ENCODE measurements at places on chromosomes 1 and 21. TPM values are rescaled to one million over a fixed set of nuclear protein-coding genes. Genes with fewer than 3 reads are reported as not detected.

DNA sequence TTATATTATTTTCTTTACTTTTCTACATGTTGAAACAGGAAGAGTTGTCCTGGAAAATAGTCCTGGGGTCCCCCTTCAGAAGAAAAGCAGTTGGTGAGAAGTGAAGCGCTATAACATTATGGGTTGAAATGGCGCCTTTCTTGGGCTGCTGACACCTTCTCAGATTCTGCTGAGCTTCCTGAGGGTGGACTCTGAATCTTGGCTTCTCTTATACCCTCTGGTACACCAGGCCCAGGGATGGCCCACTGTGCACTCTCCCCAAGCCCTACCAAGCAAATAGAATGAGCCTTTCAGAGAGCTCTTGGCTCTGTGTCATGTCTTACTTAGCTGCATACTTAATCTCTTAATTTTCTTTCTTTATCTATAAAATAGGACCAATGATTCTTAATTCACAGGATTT is 42.3 kb downstream of the CD247 start:
- no peak overlapping the region for H3K27ac ChIP-seq
- H3K4me3 ChIP-seq = no peak overlapping the region
- no peaks in the 10 kb centered on the region for H3K36me3 ChIP-seq
- peaks cover 99% of the 10 kb centered on the region for H3K4me1 ChIP-seq
- no peak for DNase-seq
- H3K27me3 ChIP-seq = no peaks in the 10 kb centered on the region

GRCh38 chr1:10085076-10085475 is 52.3 kb downstream of the UBE4B start:
- H3K4me3 ChIP-seq = no peak overlapping the region
- H3K4me1 ChIP-seq = no peaks in the 10 kb centered on the region
- H3K27ac ChIP-seq = no peak overlapping the region
- DNase-seq = no peak

- H3K27me3 ChIP-seq = no peaks in the 10 kb centered on the region
- DNase-seq = no peak
- no peak overlapping the region for H3K27ac ChIP-seq
- H3K4me3 ChIP-seq = no peak overlapping the region
- no peaks in the 10 kb centered on the region for H3K36me3 ChIP-seq
- H3K4me1 ChIP-seq = no peaks in the 10 kb centered on the region
Observed at GRCh38 chr1:104807590-104807989, 1057.9 kb downstream of the AMY1C start.

- peaks cover 32% of the 10 kb centered on the region for H3K4me1 ChIP-seq
- no peak for DNase-seq
- H3K27me3 ChIP-seq = no peaks in the 10 kb centered on the region
- H3K27ac ChIP-seq = peak overlapping the region; percentile 94
- H3K36me3 ChIP-seq = peaks cover 19% of the 10 kb centered on the region
Observed at GRCh38 chr21:39347537-39347936, 1.4 kb downstream of the HMGN1 start.

GRCh38 chr1:83857103-83857502 is 141.8 kb downstream of the TTLL7 start:
- DNase-seq = no peak
- no peaks in the 10 kb centered on the region for H3K36me3 ChIP-seq
- H3K27me3 ChIP-seq = no peaks in the 10 kb centered on the region
- no peak overlapping the region for H3K4me3 ChIP-seq

DNA sequence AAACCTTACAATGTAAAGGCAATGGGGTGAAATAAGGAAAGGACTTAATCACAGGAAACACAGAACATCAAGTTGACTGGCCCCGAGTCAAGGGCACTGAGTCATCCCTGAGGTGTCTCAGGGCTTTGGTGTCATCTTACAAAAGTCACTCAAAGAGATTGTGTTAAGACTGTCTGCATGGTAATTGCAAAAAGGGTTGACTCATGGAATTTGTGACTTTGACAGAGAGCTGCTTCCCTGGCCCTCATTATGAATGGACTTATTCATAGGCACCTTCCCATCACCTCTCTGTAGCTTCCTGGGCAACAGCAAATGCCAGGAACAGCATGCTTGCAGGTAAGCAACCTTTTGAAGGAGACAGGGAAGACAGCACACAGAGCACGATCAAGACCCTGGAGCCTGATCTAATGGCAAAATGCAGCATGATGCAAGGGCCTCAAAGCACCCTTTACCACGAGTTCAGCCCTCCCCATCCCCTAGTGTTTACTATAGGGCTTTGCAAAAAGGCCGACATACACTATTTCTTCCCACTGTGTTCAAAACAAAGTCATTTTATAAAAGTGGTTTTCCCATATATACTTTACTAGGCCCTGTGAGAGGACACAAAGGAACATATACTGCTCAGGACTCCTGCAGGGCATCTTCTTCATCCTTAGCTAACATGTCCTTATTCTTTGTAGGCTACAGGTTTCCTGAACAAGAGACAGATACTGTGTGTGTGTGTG is 17.1 kb downstream of the ZP4 start:
- H3K27me3 ChIP-seq = no peaks in the 10 kb centered on the region
- no peak overlapping the region for H3K4me3 ChIP-seq
- no peaks in the 10 kb centered on the region for H3K4me1 ChIP-seq
- no peaks in the 10 kb centered on the region for H3K36me3 ChIP-seq

DNA sequence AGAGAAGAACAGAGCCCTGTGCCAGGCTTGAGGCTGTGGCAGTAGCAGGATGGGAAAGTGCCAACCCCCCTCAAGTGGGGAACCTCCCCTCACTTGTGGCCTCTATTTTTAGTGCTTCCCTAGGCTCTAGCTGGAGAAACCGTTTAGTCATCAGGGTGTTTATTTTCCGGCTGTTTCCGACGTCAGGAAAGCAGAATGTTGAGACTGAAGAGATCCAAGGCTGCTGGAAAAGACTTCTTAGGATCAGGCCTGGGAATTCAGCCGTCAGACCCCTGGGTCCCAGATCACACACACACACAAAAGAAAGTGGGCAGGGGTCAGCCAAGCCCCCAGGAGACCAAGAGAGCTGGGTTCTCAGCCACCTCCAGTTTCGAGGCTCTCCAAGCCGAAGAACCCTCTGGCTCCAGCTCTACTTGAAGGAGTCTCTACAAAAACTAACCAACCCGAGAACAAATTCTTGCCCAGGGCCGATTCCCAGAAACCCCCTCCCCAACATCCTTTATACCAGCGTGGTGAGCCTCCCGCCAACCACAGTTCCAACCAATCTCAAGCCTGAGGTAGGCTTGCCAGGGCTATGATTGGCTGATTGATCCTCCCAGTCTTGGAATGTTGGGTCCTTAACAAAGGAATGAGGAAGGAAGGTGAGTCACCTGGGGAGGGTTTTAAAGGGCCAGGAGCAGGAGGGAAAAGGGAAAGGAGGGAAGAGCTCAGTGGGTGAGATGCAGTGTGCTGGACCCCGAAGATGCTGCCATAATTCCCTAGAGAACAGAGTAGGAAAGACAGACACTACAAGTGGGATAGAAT is 2.5 kb upstream of the MEF2D start:
- peaks cover 69% of the 10 kb centered on the region for H3K4me1 ChIP-seq
- no peaks in the 10 kb centered on the region for H3K36me3 ChIP-seq
- no peaks in the 10 kb centered on the region for H3K27me3 ChIP-seq
- peak overlapping the region; percentile 95 for H3K27ac ChIP-seq

- H3K36me3 ChIP-seq = no peaks in the 10 kb centered on the region
- H3K27ac ChIP-seq = no peak within 1 kb of the TSS
- no peak within 1 kb of the TSS for H3K4me3 ChIP-seq
- peaks cover 51% of the 10 kb centered on the region for H3K27me3 ChIP-seq
- no peaks in the 10 kb centered on the region for H3K4me1 ChIP-seq
- no peak for DNase-seq
Observed at GRCh38 chr1:18630511-18631495, at the start of gene PAX7. PAX7 (plus strand) TSS chr1:18630846; CDS start chr1:18631604, 758 bp downstream.

- no peak for DNase-seq
- H3K36me3 ChIP-seq = peaks cover 17% of the 10 kb centered on the region
- peaks cover 26% of the 10 kb centered on the region for H3K4me1 ChIP-seq
- H3K27me3 ChIP-seq = no peaks in the 10 kb centered on the region
- no peak overlapping the region for H3K27ac ChIP-seq
Observed at GRCh38 chr1:46196609-46197008, 1.6 kb downstream of the POMGNT1 start.

DNA sequence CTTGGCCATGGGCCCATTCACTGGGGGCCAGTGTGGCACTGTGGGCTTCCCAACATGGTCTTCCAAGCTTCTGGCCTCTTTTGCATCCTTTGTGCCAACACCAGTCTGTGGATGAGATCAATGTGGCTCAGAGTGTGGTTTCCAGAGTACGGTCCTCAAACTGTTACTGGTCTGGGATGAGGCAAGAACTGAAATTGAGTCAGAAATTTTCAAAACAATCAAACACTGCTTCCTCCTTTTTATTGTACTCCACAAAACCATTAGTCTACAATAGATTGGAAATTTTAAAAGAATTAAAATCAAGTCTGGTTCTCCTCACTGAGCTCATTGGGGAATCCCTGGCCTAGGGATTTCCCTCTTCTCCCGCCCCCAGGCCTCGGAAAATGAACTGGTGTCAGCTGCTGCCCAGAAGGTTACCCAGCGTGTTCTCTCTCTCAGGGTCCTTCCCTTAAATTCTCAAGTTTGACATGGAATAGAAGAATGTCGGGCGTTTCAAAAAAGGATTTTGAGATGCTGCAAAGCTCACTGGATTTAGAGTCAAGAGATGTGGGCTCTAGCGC is 222.0 kb downstream of the SDCCAG8 start:
- peaks cover 12% of the 10 kb centered on the region for H3K4me1 ChIP-seq
- no peak overlapping the region for H3K27ac ChIP-seq
- H3K27me3 ChIP-seq = no peaks in the 10 kb centered on the region
- no peak overlapping the region for H3K4me3 ChIP-seq
- H3K36me3 ChIP-seq = no peaks in the 10 kb centered on the region

DNA sequence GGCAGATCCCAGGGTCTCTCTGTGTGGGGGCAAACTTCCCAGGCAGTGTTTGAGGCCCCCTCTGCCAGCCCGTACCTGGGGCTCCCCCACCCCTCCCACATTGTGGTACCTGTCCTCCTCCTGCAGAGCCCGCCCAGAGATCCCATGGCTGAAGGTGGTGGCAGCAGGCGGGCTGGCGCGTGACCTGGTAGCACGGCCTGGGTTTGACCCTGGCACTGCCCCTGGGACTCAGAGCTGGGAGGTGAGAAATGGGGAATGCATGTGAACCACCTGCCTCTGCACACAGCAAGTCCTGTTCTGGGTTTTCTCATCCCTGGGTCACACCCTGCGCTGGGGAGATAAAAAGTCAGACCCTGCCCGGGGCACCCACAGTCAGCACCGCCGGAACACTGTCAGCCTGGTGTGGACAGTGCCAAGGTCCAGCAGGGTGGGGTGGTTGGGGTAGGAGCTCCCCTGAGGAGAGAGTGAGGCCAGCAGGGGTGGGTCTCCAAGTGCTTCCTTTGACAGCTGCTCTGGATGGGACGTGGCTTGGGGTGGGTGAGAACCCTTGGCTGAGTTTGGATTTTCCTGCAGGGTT is 11.8 kb downstream of the AGRN start:
- no peak for DNase-seq
- H3K27ac ChIP-seq = no peak overlapping the region
- peaks cover 9% of the 10 kb centered on the region for H3K4me1 ChIP-seq
- peaks cover 21% of the 10 kb centered on the region for H3K27me3 ChIP-seq
- no peaks in the 10 kb centered on the region for H3K36me3 ChIP-seq
- H3K4me3 ChIP-seq = no peak overlapping the region

EXO1 gene
- total RNA-seq = 65.8 TPM

- H3K27me3 ChIP-seq = no peaks in the 10 kb centered on the region
- no peak overlapping the region for H3K4me3 ChIP-seq
- no peaks in the 10 kb centered on the region for H3K36me3 ChIP-seq
- H3K27ac ChIP-seq = no peak overlapping the region
Observed at GRCh38 chr1:199226163-199226562, 587.3 kb downstream of the PTPRC start.

GRCh38 chr1:34460193-34460592 is 283.5 kb downstream of the C1orf94 start:
- H3K36me3 ChIP-seq = no peaks in the 10 kb centered on the region
- no peak overlapping the region for H3K27ac ChIP-seq
- H3K4me3 ChIP-seq = no peak overlapping the region
- no peaks in the 10 kb centered on the region for H3K4me1 ChIP-seq
- peak; percentile 7 for DNase-seq
- no peaks in the 10 kb centered on the region for H3K27me3 ChIP-seq

NUP210L gene
- 0.09 TPM for total RNA-seq

GREM2 gene
- total RNA-seq = not detected

- peaks cover 4% of the 10 kb centered on the region for H3K27me3 ChIP-seq
- H3K4me1 ChIP-seq = no peaks in the 10 kb centered on the region
- H3K27ac ChIP-seq = no peak overlapping the region
- no peak overlapping the region for H3K4me3 ChIP-seq
- no peaks in the 10 kb centered on the region for H3K36me3 ChIP-seq
- no peak for DNase-seq
Observed at GRCh38 chr1:19272064-19272463, 16.5 kb downstream of the AKR7A3 start.

GRCh38 chr1:203320591-203321272 is 15.4 kb downstream of the BTG2 start:
- DNase-seq = peak; percentile 65
- no peaks in the 10 kb centered on the region for H3K27me3 ChIP-seq
- H3K4me3 ChIP-seq = peak overlapping the region; percentile 34
- H3K4me1 ChIP-seq = peaks cover 75% of the 10 kb centered on the region

DNA sequence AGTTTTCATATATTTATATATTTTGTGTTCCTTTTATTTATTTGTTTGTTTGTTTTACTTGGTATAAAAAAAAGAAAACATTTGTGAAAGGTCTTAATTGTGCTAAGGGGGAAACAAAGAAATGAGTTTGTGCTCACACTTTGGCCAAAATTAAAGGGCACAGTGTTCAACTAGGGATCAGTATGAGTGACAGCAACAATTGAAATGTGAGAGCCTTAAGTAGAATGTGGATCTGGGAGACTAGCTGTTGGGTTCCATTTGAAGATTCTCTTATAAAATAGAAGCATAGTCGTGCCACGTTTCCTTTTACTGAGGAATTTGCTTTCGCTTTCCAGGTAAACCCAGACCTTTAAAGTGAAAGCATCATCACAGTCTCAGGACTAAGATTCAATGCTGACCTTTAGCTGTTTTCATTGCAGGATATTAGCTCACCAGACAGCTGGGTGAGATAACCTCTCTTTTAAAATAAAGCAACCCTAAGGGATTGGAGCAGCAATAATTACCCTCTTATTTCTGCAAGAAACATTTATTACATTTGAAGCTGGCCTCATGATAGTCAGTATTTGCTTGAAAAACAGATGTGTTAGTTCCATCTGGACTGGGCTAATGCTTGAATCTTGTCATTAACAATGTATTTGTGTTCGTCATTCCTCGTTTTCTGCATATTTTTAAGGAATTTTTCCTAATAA is 37.1 kb upstream of the CD55 start:
- H3K4me1 ChIP-seq = peaks cover 26% of the 10 kb centered on the region
- no peaks in the 10 kb centered on the region for H3K27me3 ChIP-seq
- H3K4me3 ChIP-seq = no peak overlapping the region
- no peak overlapping the region for H3K27ac ChIP-seq

ADORA3 gene
- 0.51 TPM for total RNA-seq

- H3K27me3 ChIP-seq = no peaks in the 10 kb centered on the region
- peaks cover 12% of the 10 kb centered on the region for H3K4me1 ChIP-seq
- H3K36me3 ChIP-seq = no peaks in the 10 kb centered on the region
Observed at GRCh38 chr1:89465201-89465600, 59.4 kb upstream of the LRRC8B start.

DPT gene
- total RNA-seq = not detected

- no peak overlapping the region for H3K27ac ChIP-seq
- H3K4me1 ChIP-seq = no peaks in the 10 kb centered on the region
- H3K27me3 ChIP-seq = no peaks in the 10 kb centered on the region
- no peaks in the 10 kb centered on the region for H3K36me3 ChIP-seq
- DNase-seq = no peak
Observed at GRCh38 chr1:213600879-213601278, 386.9 kb upstream of the PROX1 start.

GRCh38 chr1:199221371-199222150 is 582.7 kb downstream of the PTPRC start:
- no peak overlapping the region for H3K4me3 ChIP-seq
- no peak overlapping the region for H3K27ac ChIP-seq
- no peaks in the 10 kb centered on the region for H3K27me3 ChIP-seq
- no peak for DNase-seq
- H3K36me3 ChIP-seq = no peaks in the 10 kb centered on the region

All from CD8-positive, alpha-beta memory T cell (primary cell).